ENCODE measurements at places on chromosomes 2 and 18.
A peak's percentile ranks its signal among the peaks of the same experiment; 100 is the strongest.

GRCh38 chr2:179636995-179637394 lies 224.4 kb downstream of the ZNF385B start:
- no peak for DNase-seq

DNA sequence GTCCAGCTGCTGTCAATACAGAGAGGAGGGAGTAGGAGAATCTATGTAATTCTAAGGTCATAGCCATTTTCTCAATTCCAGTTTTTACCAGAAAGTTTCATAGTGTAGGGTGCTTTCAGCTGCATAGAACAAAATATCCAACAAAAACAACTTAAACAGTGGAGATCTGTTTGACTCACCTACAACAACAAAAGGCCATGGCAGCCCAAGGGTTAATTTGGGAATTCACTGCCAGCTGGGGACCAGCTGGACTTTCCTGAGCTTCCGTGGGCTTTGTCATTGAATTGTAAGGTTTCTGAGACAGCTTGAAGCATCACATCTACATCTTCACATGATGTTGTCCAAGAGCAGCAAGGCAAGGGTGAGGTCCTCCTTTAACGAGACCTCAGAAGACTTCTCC lies 512.7 kb downstream of the IRS1 start:
- no peak for DNase-seq

- no peak for DNase-seq
Measured at GRCh38 chr2:238496756-238497609, 70.3 kb downstream of the ASB1 start.

DNA sequence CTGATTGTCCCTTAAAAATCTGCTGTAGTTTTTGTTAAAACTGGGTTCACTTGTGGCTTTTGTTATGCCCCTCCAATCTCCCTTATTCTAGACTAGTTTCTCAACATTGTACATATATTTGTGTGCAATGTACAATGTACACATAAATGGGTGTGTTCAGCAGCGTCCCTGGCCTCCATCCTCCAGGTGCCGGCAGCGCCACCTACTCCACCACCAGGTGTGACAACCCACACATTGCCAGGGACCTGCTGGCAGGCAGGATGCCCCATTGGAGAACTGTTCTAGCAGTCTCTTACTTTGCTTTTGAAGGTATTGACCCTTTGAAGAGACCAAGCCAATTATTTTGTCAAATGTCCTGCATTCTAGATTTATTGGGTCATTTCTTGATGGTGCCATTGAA lies 75.4 kb downstream of the SH3RF3 start:
- no peak for DNase-seq

GRCh38 chr2:220670511-220670910 lies 901.6 kb downstream of the EPHA4 start:
- no peak for DNase-seq

GRCh38 chr2:215598376-215598975 lies 162.6 kb upstream of the FN1 start:
- DNase-seq, result peak; percentile 31

- DNase-seq, result no peak
Measured at GRCh38 chr2:205462681-205463345, 219.5 kb upstream of the NRP2 start.

Measured in AG08396 (cell line).